ENCODE measurements at places on chromosomes 2 and 18.

DNA sequence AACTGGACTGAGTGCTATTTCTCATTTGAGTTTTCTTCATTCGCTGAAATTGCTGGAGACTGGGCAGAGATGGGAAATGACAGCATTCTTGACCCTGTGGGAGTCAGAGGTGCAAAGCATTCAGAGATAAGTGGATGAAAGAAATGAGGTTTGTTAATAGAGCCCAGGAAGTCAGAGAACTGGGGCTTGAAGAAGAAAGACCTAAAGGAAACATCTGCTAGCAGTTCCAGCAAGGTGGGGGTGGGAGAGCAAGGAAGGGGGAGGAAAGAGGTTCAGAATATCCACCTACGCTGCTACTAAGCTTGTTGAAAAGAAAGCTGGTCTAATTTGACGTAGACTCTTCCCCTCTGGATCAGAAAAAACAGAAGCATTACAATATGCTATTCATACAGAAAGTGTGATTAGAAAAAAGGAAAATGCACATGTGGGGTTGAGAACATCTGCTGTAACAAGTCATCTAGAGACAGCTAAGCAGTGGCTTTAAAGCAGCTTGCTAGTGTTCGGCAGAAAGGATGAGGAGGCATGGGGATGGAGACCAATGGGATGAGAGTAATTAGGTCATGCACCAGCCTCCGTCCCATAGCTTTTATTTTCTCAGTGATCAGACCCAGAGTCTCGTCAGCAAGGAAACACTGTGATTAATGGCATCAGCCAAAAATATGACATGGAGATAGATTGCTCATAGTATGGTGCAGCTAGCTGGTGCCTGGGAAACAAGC, 29.7 kb downstream of the NAB1 start:
- DNase-seq, result no peak

DNA sequence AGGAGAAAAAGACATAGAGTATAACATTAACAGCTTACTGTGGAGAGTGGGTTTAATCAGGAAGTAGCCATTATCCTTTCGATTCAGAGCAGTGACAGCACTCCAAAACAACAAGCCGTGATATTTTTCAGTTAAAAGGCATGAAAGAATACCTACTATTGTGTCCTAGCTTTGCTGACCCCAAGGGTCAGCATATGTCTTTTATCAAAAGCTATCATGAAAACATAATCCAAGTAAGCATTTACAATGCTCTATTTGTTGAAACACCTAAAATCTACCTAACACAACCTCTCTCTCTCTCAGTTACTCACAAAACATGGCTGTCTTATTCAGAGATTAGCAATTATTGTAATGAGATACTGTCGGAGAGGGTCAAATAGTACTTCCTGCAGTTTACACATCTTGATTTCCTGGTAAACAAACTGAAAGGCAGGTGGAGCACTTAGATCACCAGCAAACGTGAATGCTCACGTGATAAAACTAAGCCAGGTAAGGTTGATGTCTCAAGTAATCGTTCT, 100.0 kb downstream of the BAZ2B start:
- DNase-seq, result peak; percentile 58

DNA sequence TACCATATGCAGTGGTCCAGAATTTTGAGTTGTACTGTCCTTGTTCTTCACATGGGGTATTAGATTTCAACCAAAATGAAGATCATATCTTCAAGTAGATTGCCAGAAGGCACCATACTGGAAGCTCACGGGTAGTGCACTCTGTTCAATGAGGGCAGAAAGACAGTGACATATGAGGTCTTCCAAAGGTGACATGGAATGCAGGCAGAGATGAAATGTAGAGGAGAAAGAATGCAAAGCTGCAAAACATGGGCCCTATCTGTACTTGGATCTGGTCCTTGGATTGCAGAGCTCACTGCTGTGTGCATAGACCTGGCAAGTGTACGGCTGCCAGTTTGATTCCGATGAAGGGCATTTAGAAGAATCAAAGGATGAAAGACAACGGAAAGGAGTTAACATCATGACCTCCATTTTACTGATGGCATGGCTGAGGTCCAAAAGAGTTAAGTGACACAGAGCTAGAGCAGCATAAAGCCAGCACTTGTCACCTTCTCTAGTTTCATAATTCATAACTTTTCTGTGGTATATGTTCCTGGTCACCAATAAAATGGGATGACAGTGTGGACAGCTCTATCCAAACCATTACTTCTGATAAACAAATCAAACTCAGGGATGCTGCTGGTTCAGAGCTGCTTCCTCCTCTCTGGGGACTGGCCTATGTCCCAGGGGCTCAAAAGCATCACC, 64.7 kb downstream of the BCL2 start:
- DNase-seq, result no peak

GRCh38 chr2:96245609-96246390, 20.0 kb downstream of the TMEM127 start:
- no peak for DNase-seq

GRCh38 chr2:1972422-1972821, 228.1 kb upstream of the PXDN start:
- peak; percentile 91 for DNase-seq
